ENCODE measurements at places on chromosomes 3 and 15.
A peak's percentile ranks its signal among the peaks of the same experiment; 100 is the strongest.

- no peak for DNase-seq
These were observed 260.7 kb upstream of the NR2E3 start for GRCh38 chr15:71549697-71550096.

GRCh38 chr15:75647370-75648155, at the start of gene SNX33:
SNX33 (plus strand) TSS chr15:75647912; CDS start chr15:75649103, 1,191 bp downstream.
- peak; percentile 68 for DNase-seq

GRCh38 chr3:8456412-8456811, 45.2 kb upstream of the LMCD1 start:
- DNase-seq = no peak

GRCh38 chr3:111352585-111352984, 189.4 kb upstream of the CD96 start:
- DNase-seq = peak; percentile 18

GRCh38 chr3:59460068-59460467, 410.2 kb upstream of the CFAP20DC start:
- DNase-seq = no peak

DNA sequence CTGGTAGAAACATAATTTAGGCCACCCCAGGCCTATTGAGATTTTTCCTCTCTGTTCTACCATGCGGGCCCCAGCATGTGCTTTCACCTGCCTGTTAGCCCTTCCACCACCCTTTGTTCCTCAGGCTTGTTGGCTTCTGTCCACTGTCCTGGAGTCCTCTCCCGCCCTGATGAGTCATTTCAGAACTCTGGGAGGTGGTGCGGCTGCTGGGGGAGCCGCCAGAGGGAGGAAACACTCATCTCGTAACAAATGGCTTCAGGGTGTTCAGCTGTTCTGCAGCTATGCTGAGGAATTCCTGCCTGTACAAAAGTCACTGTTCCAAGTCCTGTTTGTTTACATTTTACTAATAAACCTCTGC, 36.3 kb downstream of the LRTM1 start:
- peak; percentile 54 for DNase-seq

DNA sequence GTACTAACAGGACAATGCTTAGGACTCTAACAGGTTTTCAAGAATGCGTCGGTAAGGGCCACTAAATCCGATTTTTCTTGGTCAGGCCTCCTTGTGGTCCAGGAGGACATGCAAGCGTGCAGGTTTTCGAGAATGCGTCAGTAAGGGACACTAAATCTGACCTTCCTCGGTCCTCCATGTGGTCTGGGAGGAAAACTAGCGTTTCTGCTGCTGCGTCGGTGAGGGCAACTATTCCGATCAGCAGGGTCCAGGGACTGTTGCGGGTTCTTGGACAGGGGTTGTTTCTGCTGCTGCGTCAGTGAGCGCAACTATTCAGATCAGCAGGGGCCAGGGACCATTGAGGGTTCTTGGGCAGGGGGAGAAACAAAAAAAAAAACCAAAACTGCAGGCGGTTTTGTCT, 7.8 kb upstream of the UBP1 start:
- no peak for DNase-seq

GRCh38 chr3:15630646-15631350, 29.3 kb downstream of the BTD start:
- peak; percentile 66 for DNase-seq

DNA sequence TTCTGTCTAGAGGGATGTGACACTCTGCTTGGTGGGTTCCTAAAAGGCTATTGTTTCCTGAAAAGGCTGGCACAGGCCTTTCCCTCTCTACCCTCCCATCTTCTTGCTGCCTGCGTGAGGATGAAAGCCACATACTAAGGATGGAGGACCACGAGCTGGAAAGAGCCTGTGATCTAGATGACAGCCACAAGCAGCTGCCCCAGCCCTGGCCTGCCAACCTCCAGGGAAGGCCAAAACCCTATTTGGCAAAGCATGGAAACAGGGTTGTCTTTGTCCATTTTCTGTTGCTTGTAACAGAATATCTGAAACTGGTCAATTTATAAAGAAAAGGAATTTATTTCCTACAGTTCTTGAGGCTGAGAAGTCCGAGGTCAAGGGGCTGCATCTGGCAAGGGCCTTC, 144.5 kb downstream of the FBLN2 start:
- DNase-seq = no peak

GRCh38 chr3:105691053-105691452, 177.8 kb downstream of the CBLB start:
- no peak for DNase-seq

- DNase-seq = no peak
These were observed 356.6 kb downstream of the GABRG3 start for GRCh38 chr15:27327467-27328025.

GRCh38 chr3:140719841-140720614, 42.2 kb downstream of the TRIM42 start:
- no peak for DNase-seq

DNA sequence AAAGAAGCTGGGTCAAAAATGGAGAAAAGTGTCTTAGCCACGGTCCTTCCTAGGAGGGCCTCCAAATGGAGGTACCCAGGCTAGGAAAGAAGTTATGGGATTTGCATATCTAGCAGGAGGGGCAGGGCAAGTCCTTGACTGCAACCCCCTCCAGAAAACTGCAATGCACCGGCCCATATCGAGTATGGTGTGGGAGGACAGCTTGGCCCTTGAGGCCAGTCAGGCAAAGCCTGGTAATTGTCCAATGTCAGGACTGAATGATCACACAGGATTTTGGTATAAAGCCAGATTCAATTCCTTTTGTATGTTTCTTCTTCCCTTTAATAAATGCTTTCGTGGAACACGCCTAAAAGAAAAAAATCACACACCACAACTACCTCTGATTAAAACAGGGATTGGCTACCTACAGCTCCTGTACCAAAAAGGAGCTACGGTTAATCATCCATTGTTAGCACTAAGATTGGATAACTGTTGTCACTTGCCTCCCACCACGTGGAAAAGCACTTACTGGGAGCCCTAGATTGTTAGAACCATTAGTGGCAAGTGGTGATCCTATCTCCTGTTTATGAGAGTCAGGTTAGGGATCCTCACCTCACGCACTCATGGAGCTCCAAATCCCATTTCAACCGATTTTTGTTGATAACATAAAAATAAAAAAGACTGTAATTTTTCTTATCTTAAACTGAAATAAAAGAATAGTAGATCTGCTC, 1.2 kb downstream of the ZNF770 start:
- peak; percentile 44 for DNase-seq

DNA sequence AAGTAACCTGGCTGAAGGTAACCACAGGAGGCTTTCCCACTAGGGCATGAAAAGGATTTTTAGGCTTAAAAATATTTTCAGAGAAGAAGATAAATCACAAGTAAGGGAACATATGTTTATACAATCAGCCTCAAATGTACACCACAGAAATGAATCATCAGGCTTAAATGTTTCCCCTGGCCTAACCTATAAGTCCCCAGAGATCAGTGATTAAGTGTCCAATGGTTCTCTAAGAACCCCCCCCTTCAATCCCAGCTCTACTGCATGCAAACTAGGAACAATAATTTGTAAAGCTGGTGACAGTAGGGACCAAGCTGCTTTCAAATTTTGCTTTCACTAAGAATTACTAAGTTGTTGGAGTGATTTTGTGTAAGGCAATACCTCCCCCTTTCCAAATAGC, 431.6 kb upstream of the LMCD1 start:
- DNase-seq = no peak

GRCh38 chr3:50345586-50346234, at the start of gene ZMYND10:
ZMYND10 (minus strand) TSS chr3:50345732; CDS start chr3:50345579, 153 bp downstream.
- DNase-seq = no peak
